ENCODE measurements at places on chromosomes 2 and 18.
A peak's percentile ranks its signal among the peaks of the same experiment; 100 is the strongest.

- peak; percentile 47 for DNase-seq
Observed at GRCh38 chr2:74919827-74920226, 38.6 kb upstream of the POLE4 start.

DNA sequence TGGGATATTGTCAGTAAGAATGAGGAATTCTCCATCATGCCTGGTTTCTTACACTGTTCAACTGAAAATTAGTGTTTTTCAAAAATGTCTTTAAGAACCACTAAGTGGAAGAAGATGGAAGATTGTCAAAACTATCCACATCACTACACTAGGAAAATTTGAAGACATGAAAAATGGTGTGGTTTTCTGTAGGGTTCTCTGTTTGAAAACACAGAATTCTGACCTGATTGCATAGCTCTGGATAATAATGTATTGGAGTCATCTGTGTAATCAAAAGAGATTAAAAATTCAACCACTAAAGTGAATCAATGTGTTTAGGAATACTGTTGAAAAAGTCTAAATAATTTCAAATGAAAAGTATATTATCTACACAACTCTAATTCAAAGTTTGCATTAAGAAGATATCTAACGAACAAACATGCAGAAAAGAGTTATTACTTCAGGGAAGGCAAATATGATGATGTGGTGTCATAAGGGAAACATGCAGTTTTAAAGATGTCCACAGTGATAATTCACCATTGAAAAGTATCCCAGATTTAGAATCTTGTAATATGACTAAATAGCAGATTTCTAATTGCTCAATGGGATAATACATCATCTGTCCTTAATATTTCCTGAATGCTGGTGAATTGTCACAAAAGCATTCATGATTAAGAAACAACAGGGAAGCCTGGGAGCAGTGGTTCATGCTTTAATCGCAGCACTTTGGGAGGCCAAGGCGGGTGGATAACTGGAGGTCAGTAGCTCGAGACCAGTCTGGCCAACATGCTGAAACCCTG, 116.9 kb downstream of the ERBB4 start:
- no peak for DNase-seq

- DNase-seq: no peak
Observed at GRCh38 chr18:79690586-79691482, 11.2 kb downstream of the CTDP1 start.

DNA sequence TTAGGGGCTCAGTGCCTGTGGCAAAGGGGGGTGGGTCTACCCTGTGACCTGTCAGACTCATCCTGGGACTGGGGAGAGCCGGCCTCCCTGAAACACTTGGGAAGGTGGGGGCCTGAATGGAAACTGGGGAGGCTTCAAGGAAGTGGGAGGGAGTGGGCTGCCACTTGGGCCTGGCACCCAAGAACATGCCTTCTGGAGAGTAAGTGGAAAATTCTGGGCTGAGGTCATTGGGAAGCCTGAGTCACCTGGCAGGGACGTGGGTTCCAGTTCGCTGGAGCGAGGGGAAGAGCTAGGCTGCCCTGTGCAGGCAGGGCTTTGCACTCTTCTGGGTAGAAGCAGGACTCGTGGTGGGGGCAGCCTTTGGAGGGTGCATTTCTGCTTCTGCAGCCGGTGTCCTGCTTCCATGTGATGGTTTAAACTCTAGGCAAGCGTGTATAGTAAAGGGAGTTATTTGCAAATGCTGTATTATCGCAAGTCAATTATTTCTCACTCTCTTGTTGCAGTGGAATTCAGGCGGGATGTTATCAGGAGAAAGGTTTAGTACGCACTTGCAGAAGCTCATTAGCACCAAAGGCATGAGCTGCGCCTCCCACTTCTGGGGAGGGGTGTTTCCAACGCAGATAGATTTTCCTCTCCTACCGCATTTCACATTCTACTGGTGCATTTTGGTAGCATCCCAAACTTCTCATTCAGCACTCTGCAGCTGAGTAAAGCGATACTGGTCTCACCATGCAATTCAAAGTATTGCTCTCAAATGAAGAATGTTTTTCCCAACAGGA, 3.8 kb downstream of the LRRFIP1 start:
- DNase-seq: no peak

- DNase-seq: no peak
Observed at GRCh38 chr2:74333896-74334586, 9.2 kb downstream of the SLC4A5 start.

DNA sequence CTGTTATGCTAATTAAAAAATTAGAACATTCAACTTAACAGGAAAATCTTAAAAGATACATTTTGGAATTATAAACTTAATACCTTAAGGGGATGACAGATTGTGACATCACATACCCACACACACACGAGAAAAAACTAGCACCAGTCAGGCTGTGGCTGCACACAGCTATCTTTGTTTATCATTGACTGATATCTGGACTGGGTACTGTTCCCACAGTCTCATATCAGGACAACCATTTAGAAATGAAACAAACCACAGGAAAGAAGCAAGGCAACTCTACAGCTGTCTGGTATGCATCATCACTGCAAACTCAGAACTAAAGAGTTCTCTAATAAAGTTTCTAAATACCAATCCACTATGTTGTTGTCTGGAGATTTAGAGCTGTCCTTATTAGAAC, 210.9 kb upstream of the SMAD7 start:
- no peak for DNase-seq

GRCh38 chr2:166725927-166726924, 162.1 kb upstream of the XIRP2 start:
- no peak for DNase-seq

DNA sequence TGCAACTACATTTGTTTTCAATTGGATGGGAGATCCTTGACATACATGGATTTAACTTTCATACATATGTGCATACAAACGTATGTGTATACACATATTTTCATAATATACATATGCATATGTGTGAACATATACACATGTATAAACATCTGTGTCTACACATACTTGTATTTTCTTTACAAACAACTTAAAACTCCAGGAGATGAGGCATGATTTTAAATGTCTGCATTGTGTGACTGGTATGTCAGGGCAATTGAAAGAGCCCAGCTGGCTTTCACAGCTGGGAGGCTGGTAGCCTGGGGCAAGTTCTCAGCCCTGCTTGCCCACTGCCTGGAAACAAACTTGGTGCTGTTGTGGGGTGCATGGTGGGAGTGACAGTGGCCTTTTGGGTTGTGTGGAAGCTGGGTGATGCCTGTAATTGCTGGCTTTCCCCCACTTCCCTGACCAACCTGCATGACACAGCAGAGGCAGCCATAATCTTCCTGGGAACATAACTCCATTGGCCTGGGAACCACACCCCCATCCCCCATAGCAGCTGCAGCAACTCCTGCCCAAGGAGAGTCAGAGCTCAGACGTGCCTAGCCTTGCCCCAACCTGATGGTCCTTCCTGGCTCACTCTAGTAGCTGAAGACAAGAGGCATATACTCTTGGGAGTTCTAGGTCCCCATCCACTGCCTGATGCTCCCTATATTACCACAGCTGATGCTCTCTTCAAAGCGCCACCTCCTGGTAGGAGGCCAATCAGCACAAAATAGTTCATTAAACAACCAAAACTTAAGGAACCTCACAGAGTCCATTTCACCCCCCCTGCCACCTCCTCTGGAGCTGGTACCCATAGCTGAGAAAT, 158.3 kb downstream of the CERS6 start:
- no peak for DNase-seq

DNA sequence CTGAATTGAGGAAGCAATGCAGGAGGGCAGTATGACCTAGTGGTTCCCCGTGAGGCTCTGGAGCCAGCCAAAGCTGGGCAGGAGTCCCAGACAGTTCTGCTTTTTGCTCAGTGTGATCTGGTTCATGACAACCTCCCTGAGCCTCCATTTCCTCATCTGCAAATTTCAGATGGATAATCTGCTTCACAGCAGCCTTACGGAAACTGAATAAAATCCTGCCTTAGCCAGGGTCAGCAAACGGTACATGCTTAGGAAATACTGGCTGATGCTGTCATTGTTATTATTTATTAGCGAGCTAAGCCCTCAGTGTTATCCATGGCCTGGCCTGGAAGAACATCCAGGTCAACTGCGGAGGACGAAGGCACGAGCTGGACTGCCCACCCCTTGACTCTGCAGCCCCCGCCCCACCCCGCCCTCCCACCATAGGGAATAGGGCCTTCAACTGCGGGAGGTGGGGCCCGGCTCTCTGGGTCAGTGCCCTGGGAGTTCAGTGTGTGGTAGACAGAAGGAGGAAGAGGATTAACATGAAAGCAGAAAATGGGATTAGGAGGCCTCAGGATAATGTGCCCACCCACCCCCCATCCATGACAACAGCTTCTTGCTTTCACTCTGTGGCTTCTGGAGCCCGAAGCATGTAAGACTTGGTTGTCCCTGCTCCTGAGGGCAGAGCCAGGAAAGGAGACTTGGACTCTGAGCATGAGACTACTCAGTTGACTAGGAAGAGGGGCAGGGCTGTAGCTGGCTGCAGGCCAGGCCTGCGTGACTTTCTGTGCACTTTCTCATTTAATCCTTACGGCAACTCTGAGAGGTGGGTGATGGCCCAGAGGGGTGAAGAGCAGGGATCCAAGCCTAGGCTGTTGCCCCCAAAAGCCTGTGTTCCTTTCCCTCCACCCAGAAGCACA, 13.1 kb downstream of the PKDCC start:
- DNase-seq: no peak

GRCh38 chr18:45379903-45380302, 235.4 kb upstream of the SLC14A2 start:
- DNase-seq: no peak

DNA sequence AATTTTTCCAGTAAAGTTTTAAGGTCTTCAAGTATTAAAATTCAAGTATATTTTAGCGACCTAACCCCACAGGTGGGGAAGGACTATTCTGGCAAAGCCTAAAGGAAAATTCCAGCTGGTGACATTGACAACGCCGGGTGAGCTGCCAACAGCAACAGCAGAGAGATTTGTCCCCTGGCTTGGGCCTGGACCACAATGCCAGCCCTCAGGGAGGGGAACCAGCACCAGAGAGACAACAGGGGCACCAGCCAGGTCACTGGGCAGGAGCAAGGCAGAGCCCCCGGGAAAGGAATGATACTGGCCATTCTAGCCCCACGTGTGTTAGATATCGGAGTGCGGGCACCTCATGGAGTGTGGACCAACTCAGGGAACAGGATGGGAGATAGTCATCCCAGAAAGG, 95.7 kb downstream of the ARMC9 start:
- no peak for DNase-seq

DNA sequence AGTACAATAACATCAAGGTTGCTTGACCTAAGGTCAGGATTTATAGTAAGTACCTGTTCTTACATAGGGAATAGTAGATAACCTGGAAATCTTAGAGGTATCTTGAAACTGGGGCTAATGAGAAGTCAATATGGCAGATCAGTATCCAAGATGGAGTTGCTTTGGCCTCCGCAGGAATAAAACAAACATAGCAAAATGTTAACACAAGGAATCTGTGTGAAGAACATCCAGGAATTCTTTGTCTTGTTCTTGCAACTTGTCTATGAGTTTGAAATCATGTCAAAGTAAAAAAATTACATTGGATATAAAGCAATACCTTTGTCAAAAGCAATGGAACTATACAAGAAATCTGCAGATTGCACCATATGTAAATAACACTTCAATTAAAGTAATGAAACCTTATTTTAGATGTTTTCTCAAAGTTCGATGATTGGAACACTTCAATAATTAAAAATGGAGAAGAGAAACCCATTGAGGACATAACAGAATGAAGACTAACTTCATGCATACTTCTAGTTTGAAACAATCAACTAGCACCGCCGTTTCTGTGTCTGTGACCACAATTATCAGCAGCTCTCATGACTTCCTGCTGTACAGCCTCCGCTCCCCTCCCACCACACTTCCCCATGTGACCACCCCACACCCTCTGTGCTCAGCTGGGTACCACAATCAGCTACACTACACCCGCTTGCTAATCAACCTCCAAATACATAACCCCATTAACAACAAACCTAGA, 27.6 kb downstream of the C2orf76 start:
- peak; percentile 25 for DNase-seq

- no peak for DNase-seq
Observed at GRCh38 chr2:216649574-216649973, 16.4 kb downstream of the IGFBP2 start.

DNA sequence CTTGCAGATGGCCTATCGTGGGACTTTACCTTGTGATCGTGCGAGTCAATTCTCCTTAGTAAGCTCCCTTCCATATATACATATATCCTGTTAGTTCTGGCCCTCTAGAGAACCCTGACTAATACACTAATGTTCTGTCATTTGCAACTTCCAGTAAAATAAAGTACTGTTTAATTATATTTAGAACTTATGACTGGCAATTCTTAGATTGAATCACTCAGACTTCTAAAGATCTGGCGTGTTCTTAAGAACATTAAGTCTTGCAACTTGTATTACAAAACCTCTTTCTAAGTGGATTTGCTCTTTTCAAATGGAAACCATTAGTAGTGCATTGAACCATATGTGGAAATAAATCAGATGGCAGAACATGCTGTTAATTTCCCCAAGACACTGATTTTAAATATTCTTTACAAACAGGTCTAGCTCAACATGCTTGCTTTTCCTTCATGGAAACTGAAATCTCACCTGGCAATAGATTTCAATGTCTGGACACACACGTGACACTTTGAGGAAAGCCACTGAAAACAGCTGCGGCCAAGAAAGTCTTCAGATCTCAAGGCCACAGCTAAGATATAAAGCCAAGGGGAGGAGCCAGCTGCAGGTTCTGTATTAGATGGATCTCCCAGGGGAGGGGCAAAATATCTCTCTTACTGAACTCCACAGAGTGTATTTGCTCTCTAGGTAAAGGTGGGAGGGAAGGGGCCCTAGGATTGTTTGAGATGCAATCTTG, 50.6 kb downstream of the PMAIP1 start:
- no peak for DNase-seq

DNA sequence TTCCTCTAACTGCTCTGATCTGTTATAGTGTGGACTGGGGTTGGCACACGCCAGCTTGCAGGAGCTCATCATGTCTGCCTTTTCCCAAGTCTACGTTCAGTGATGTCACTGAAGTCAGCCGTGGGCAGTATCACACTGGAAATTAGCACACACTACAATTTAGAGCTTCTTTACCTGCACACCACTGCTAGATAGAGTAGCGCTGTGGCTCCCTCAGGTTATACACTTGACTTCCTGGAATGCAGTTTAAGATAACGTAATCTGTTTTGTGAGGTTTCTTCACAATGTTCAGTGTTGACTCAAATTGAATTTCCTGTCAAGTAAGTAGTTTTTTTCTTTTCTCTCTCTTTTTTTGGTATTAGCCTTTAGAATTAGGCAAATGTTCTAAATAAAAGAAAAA, 487.2 kb downstream of the DCDC2C start:
- DNase-seq: no peak

DNA sequence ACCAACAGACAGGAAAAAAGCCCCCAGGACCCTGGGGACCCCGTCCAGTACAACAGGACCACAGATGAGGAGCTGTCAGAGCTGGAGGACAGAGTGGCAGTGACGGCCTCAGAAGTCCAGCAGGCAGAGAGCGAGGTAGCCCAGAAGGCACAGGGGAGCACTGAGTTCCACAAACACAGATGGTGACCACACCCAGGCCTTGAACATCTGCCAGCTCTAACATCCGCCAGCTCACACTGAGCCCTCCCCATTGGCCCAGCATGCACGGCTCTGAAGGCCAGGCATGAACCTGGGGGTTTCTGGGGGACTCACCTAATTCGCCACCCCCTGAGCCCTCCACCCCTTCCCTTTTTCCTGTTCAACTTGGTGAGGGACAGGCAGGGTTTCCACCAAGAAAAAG, 25.6 kb upstream of the PRLH start:
- DNase-seq: no peak

- no peak for DNase-seq
Observed at GRCh38 chr2:30349691-30350090, 97.4 kb upstream of the LCLAT1 start.

- no peak for DNase-seq
Observed at GRCh38 chr18:25815659-25816058, 274.8 kb downstream of the SS18 start.

All from stimulated activated CD8-positive, alpha-beta memory T cell treated with anti-CD3 and anti-CD28 coated beads, Interleukin-2, amount 100 ng/mL, for 1 hour (primary cell).